ENCODE measurements at places on chromosomes 2 and 18.

DNA sequence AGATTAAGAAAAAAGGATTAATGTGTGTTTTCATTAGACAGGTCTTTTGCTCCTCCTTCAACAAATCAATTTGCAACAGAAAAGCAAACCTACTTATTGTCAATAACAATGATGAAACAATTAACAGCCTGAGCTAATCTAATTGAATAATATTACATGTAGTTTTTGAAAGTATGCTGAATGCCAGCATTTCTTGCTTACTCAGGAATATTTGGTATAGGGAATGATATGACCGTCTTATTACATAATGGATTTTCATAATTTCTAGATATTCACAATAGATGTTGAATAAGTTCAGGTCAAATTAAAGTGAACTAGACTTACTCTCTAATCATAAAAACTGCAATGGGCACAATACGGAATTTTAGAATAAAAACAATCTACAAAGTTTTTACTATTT, 1493.8 kb upstream of the NXPH2 start:
- no peaks in the 10 kb centered on the region for H3K4me1 ChIP-seq
- no peak for DNase-seq
- no peak overlapping the region for H3K4me3 ChIP-seq
- H3K36me3 ChIP-seq: no peaks in the 10 kb centered on the region

DNA sequence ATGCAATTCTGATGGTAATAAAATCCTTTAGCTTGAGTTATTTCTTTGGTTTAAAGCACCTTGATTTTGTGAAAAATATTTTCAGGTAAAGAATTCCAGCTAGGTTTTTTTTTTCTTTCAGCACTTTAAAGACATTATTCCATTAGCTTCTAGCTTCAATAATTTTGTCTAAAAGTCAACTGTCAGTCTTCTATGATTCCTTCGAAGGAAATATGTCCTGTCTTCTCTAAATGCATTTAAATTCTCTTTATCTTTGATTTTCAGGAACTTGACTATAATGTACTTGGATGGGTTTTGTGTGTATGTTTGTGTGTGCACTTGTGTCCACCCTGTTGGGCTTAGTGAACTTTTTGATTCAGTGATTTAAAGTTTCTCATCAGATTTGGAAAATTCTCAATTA, 4.7 kb downstream of the LONRF2 start:
- no peaks in the 10 kb centered on the region for H3K4me1 ChIP-seq
- H3K4me3 ChIP-seq: no peak overlapping the region
- peaks cover 29% of the 10 kb centered on the region for H3K27me3 ChIP-seq
- no peak for DNase-seq

GRCh38 chr2:235217846-235218245, 266.0 kb downstream of the SH3BP4 start:
- H3K27me3 ChIP-seq: no peaks in the 10 kb centered on the region
- no peak for DNase-seq
- H3K27ac ChIP-seq: no peak overlapping the region
- H3K4me3 ChIP-seq: no peak overlapping the region
- H3K36me3 ChIP-seq: no peaks in the 10 kb centered on the region
- H3K4me1 ChIP-seq: no peaks in the 10 kb centered on the region

- H3K27me3 ChIP-seq: no peaks in the 10 kb centered on the region
- no peaks in the 10 kb centered on the region for H3K4me1 ChIP-seq
- peaks cover 49% of the 10 kb centered on the region for H3K36me3 ChIP-seq
- H3K27ac ChIP-seq: peak overlapping the region; percentile 62
Observed at GRCh38 chr2:232889876-232890401, 19.9 kb downstream of the SNORC start.

GRCh38 chr2:120766470-120767351, 31.0 kb downstream of the GLI2 start:
- H3K36me3 ChIP-seq: no peaks in the 10 kb centered on the region
- H3K4me3 ChIP-seq: no peak overlapping the region
- H3K4me1 ChIP-seq: no peaks in the 10 kb centered on the region
- H3K27ac ChIP-seq: peak overlapping the region; percentile 73

DNA sequence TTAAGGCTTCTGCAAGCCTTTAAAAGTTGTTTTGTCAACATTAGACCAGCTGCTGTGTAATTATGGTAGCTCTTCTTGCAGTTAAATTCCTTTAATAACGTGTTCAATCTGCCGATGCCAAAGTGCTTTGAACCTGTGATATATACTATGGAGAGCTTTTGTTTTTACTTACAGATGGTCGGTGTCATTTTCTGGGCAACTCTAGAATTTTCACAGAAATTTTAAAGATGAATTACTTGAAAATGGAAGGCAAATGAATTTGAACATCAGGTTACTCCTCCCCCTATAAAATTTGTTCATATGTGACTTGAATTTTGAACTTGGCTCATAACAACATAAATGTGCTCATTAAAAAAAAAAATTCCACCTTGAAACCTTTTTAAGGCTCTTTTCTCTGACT, 23.0 kb downstream of the LYPD6 start:
- no peaks in the 10 kb centered on the region for H3K36me3 ChIP-seq
- no peaks in the 10 kb centered on the region for H3K27me3 ChIP-seq
- no peaks in the 10 kb centered on the region for H3K4me1 ChIP-seq
- no peak overlapping the region for H3K27ac ChIP-seq

DNA sequence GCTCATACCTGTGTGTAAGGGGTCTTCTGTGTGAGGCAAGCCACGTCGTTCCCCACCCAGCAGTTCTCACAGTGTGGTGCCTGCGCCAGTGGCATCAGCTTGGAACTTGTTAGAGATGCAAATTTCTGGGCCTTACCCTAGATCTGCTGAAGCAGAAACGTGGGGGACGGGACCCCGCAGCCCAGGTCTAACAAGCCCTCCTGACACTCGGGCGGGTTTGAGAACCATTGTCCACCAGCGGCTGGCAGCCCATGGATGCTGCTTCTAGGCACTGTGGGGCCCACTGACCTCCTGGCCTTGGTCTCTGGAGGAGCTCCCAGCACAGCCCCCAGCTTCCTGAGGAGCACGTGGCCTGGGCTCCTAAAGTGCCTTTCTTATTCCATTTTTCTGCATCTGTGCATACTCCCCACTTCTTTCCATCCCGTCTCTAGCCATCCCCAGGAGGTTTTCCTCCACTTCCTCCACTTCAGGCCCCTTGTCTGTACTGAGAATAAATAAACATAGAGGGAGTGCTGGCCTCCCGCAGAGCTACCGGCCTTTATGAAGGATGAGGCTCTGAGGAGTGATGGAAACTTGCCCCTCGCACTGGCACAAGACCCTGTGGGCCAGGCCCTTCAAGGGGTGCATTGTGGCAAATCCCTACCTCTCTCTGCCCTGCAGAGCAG, 94.3 kb downstream of the GALR1 start:
- H3K36me3 ChIP-seq: no peaks in the 10 kb centered on the region
- DNase-seq: no peak
- no peaks in the 10 kb centered on the region for H3K4me1 ChIP-seq
- H3K27ac ChIP-seq: no peak overlapping the region
- no peak overlapping the region for H3K4me3 ChIP-seq
- H3K27me3 ChIP-seq: no peaks in the 10 kb centered on the region

DNA sequence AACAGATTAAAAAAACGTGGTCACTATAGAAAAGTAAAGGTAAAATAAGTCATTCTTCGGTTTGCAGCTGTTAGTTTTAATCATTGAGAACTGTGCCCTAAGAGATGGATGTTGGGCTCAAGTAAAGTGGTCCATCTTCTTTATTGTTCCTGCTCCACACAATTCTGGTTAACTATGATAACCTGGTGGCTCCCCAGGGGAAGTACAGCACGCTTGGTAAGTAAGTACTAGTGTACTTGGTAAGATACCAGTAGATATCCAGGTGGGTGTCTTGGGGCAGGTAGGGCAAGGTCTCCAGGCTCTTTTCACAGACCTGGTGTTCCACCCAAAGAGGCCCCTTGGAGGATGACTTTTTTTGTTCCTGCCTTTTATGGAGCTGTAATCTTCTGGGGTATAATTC, 31.6 kb upstream of the DLX2 start:
- H3K27ac ChIP-seq: no peak overlapping the region
- H3K4me3 ChIP-seq: no peak overlapping the region
- H3K4me1 ChIP-seq: no peaks in the 10 kb centered on the region
- DNase-seq: no peak
- no peaks in the 10 kb centered on the region for H3K36me3 ChIP-seq

DNA sequence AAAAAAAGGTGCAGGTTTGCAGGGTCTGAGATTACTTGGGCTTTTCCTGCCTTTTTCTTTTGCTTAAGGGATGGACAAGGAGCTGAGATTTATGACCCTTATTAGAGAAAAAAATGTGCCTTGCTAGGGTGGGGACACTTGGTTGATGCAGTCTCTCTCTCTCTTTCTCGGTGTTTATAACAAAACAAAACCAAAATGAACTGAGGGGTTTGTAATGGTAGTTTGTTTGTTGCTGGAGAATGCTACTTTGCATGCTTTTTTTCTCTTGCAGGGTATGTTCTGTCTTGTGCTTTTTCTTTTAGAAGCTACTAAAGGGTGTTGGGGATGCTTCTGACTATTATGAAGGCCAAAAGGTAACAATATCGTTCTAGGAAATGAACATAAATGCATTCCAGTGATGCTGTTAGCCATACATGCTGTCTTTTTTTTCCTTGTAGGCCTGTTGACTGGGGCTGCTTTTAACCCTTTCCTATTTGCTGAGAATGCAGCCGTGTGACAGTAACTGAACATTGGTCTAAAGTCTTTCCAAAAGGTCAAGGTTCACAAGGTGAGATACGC, 435 bp downstream of the ZNF532 start:
- H3K27ac ChIP-seq: peak overlapping the region; percentile 97
- no peaks in the 10 kb centered on the region for H3K36me3 ChIP-seq
- no peaks in the 10 kb centered on the region for H3K4me1 ChIP-seq
- peak overlapping the region; percentile 61 for H3K4me3 ChIP-seq

GRCh38 chr2:211434773-211435172, 878.4 kb downstream of the CPS1 start:
- DNase-seq: no peak
- H3K4me1 ChIP-seq: no peaks in the 10 kb centered on the region
- H3K36me3 ChIP-seq: no peaks in the 10 kb centered on the region
- no peak overlapping the region for H3K4me3 ChIP-seq
- H3K27ac ChIP-seq: no peak overlapping the region

DNA sequence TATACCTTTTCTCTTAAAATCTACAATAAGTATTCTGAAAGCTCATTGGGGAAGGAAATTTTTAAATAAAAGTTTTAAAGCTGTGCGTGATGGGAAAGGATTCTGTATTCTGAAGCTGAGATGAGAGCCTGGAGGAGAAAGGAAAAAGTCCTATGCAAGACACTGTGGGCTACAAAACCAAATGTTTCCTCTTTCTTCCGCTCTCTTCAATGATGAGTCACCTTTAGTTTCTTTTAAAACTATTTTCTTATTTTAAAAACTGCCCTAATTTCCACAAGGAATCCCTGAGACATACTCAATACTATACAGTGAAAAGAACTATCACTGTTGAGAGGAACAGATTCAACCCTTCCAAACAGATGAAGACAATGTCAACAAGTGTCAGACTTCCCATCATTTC, 87.4 kb downstream of the INO80D start:
- no peak overlapping the region for H3K27ac ChIP-seq

DNA sequence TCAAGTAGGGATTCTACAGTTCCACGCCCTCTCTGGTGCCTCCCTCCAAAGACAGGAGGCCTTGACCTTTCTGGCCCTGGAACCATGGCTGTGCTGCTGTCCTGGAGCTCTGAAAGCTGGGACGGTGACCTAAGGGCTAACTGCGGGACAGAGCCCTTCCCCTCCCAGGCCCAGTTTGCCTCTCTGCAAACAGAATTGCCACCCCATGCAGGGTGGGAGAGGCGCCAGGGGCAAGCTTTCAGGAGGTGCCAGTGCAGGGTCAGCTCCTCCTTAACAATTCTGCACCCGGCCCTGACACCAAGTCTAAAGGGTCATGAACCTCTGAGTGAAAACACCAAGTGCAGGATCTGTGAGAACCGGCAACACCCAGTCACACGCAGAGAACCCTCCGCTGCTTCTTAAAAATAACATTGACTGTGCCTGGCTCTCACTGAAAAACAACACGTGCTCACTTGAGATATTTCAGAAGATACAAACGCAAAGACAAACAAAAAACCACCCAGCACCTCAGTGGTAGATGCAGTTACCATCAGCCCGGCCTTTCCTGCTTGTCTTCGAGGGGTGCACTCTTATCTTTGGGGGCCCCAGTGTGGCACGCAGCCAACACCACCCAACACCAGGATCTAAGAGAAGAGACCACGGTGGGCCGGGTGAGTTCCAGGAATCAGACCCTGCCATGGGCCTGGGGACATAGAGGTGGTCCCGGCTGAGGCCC, 1.1 kb upstream of the SNED1 start:
- no peaks in the 10 kb centered on the region for H3K27me3 ChIP-seq
- peak overlapping the region; percentile 50 for H3K4me3 ChIP-seq
- peaks cover 31% of the 10 kb centered on the region for H3K4me1 ChIP-seq
- H3K36me3 ChIP-seq: no peaks in the 10 kb centered on the region
- H3K27ac ChIP-seq: peak overlapping the region; percentile 94
- DNase-seq: peak; percentile 68

GRCh38 chr2:30300456-30301221, 69.3 kb downstream of the LBH start:
- H3K27ac ChIP-seq: no peak overlapping the region
- DNase-seq: no peak
- no peak overlapping the region for H3K4me3 ChIP-seq

- H3K4me3 ChIP-seq: no peak overlapping the region
- DNase-seq: no peak
- no peaks in the 10 kb centered on the region for H3K36me3 ChIP-seq
- no peak overlapping the region for H3K27ac ChIP-seq
- H3K4me1 ChIP-seq: no peaks in the 10 kb centered on the region
Observed at GRCh38 chr2:236208019-236208926, 40.1 kb upstream of the GBX2 start.

All from tibial nerve (tissue), 4 donors.